ENCODE measurements at places on chromosomes 1 and 21.

DNA sequence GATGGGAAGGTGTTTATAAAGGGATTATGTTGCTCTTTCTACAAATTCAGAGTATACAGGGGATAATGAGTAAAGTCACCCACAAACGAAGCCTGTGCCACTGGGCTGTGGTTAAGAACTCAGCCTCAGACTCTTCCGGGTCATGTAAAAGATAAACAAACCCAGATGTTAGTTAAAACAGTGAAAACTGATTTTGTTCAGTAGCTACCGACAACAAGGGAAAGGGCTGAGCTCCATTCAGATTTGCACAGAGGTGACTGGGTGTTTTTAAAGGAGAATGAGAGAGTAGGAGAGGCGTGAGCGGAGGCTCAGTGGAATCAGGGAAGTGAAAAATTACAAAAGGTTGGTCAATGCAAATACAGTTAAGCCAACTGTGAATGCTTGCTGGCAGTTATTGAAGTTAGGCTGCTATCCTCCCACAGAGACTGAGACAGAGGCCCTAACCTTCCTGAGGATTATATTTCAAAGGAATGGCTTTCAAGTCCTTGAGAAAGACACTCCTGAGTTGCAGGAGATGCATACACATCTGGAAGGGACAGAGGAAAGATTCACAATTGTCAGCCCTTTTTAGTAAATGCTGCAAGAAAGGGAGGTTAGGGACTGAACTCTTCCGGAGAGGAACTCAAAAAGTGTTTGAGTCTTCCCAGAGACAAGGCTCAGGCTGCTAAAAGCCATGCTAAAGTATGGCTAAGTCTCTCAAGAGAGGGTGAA is 29.9 kb upstream of the SAMD13 start:
- H3K36me3 ChIP-seq = no peaks in the 10 kb centered on the region
- H3K27me3 ChIP-seq = no peaks in the 10 kb centered on the region
- peak; percentile 62 for DNase-seq

- H3K4me1 ChIP-seq = peaks cover 36% of the 10 kb centered on the region
- peak overlapping the region; percentile 76 for H3K27ac ChIP-seq
- H3K36me3 ChIP-seq = no peaks in the 10 kb centered on the region
- no peaks in the 10 kb centered on the region for H3K27me3 ChIP-seq
- DNase-seq = no peak
Measured at GRCh38 chr1:160032165-160032820, 503 bp upstream of the PIGM start.

GRCh38 chr1:173864179-173864867 is 3.5 kb downstream of the GAS5 start:
- H3K27ac ChIP-seq = peak overlapping the region; percentile 6
- H3K36me3 ChIP-seq = peaks cover 66% of the 10 kb centered on the region
- peaks cover 20% of the 10 kb centered on the region for H3K4me1 ChIP-seq
- no peak for DNase-seq
- H3K4me3 ChIP-seq = no peak overlapping the region

DNA sequence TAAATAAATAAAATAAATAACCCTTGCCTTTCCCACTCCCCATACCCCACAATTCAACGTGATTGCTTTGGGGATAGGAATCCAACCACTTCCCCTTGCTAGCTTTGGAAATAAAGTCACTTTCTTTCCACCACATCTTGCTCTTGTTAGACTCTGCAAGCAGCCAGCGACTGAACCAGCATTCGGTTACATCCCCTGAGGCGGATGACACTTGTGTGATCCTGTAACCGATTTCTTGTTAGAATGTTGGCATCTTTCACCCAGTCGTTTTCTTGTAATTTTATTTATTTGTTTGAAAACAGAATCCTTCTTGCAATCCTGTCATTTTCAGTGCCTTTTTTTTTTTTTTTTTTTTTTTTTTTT is 1.6 kb upstream of the IFNGR2 start:
- no peaks in the 10 kb centered on the region for H3K36me3 ChIP-seq
- DNase-seq = no peak
- H3K4me3 ChIP-seq = no peak overlapping the region

DNA sequence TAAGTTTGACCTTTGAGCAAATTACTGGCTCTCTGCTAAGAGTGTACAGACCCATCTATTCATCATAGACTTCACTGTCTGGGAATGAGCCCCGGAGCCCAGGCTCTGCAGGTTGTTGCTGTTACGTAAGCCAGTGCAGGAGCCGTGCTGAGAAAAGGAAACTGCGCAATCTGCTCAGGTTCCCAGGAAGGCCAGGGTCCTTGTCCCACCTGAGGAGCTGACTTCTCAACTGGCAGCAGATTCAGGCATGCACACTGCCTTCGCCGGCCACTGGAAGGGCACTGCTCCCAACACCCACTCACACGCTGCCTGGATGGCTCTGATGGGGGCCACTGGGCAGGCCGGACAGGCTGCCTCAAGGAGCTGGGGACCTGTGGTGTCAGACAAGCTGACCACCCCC is 19.5 kb downstream of the RCAN1 start:
- H3K27me3 ChIP-seq = no peaks in the 10 kb centered on the region
- no peak overlapping the region for H3K27ac ChIP-seq
- H3K36me3 ChIP-seq = no peaks in the 10 kb centered on the region
- H3K4me3 ChIP-seq = no peak overlapping the region
- peak; percentile 50 for DNase-seq

DNA sequence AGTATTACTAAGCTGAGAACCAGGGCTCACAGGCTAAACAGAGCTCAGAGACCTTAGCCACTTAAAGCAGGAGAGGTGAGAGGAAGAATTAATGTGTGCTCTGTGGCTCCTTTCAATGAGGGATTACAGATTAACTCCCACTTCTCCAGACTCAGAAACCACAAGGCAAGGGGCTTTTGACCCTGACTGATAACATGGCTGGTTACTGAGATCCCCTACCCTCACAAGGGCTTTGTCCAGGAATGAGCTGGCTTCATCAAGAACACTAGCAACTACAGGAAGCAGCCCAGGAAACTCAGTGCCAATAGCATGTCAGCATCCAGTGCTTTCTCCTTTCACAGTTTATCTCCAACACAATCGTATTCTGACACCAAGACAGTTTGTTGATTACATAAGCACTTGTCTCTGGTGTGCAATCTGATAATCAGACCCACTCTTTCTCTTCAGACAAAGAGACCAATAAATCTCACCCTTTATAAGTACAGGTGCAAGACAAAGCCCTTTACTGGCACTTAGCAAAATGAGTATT is 38.8 kb downstream of the ERI3 start:
- no peaks in the 10 kb centered on the region for H3K4me1 ChIP-seq
- no peak overlapping the region for H3K4me3 ChIP-seq
- H3K27ac ChIP-seq = no peak overlapping the region
- peaks cover 88% of the 10 kb centered on the region for H3K36me3 ChIP-seq
- no peaks in the 10 kb centered on the region for H3K27me3 ChIP-seq
- no peak for DNase-seq

Measured in stomach (tissue), 19 donors.